Stimulated activated CD8-positive, alpha-beta memory T cell treated with anti-CD3 and anti-CD28 coated beads, Interleukin-4, amount 100 ng/mL, for 1 hour (primary cell): ENCODE measurements at places on chromosomes 6 and 20.

DNA sequence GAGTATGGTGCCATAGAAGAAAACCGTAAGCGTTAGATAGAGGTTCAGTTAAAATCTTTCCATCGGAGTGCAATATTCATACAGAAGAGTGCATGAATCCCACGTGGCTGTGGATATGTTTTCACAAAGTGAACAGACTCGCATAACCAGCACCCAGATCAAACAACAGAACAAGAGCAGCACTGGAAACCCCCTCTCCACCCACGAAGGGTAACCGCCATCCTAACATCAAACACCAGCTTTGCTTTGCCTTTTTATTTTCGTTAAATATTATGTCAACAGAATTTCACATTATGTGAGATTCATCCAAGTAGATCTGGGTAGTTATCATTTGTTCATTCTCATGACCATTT is 4.7 kb downstream of the GTSF1L start:
- no peak for DNase-seq

DNA sequence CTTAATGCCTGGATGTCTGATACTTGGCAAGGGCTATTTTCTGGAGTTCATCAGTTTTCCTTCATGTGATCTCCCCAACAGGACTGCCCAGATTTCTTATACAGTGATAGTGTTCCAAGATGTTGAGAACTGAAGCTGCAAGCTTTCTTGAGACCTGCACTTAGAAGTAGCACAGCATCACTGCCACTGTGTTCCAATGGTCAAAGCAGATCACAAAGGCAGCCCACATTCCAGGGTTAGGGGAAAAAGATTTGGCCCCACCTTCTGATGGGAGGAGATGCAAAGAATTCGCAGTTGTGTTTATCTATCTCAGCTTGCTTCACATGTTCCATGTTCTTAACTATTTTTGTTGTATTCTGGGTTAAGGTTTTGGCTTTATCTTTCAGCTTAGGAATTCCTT is 78.2 kb downstream of the GPX5 start:
- no peak for DNase-seq

- no peak for DNase-seq
Measured at GRCh38 chr6:74971633-74972032, 234.2 kb downstream of the COL12A1 start.

DNA sequence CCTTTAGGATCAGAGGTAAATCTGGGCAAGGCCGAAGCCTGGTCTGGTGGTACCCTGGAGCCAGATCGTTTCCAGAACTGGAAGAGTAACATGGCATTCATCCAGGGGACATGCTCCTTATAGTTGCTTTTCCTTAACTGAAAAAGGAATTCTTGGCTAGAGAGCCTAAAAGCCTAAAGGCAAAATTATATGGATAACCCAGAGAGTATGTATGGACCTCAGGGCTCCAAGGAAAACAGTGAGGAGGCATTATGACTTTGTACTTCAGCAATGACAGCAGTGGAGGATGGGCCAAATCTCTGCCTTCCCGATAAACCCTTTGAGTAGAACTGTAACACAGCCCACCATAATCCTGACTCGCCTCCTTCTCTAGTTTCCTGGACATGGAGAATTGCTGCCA is 29.3 kb downstream of the ARHGAP18 start:
- DNase-seq, result no peak

GRCh38 chr20:13341737-13342393 is 120.8 kb downstream of the ISM1 start:
- DNase-seq, result no peak

DNA sequence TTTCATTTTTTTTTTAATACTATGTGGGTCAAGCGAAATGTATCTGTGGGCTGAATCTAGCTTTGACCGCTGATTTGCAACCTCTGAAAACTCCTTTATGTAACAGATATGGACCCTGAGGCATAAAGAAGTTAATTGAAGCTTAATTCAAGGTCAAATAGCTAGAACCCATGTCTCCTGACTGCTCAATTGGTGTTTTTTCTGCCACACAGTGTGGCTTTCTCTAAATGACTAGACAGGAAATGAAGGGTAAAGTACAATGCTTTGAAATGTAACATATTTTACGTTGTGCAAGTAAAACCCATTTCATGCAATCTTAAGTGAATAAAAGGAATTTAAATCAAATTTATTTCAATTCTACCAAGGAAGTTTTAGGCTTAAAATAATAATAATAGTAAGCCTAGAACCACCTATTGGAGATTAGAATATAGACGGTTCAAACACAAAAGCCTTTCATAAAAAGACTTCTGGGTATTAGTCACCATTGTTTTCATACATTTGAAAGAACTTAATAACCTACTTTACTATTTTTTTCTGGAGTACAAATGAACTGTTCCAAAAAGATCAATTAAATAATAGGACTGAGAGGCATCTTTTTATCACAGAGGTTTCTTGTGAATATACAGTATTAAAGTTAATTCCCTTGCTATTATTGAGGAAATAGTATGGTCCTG is 279.8 kb downstream of the EPHA7 start:
- DNase-seq, result no peak

DNA sequence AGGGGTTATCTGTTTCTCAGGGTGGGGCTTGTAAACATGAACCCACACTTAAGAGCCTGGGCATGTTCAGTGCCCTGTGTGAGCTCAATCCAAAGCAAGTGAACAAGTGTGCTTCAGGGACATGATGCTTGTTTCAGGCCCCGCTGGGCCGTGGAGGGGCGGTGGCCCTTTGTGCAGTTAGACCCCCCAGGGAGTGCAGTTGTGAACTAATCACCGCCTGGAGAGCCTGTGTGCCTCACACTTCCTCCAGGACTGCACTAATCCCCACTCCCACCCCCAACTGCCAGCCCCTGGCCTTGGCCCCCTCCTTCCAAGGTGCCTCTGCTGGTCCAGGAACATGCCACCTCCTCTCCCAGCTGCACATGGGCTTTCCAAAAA is 58.1 kb downstream of the RREB1 start:
- no peak for DNase-seq

- DNase-seq, result no peak
Measured at GRCh38 chr6:35662999-35663398, 25.7 kb downstream of the FKBP5 start.

- no peak for DNase-seq
Measured at GRCh38 chr6:166202321-166202733, 34.7 kb upstream of the TBXT start.

DNA sequence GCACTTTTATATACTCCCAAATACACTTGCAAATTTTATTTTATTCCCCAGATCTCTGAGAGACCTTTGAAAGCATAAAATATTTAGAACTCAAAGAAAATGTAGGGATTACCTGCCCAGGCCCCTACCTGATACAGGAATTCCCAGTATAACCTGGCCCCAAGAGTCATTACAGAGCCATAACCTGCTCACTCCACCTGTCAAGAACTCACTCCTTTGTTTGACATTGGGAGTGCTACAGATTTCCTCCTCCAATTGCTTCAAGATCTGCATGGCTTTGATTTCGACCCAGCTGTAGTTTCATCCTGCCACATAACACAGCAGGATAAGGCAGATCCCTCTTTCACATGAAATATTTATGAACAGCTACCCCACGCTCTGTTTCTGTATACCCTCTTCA is 96.1 kb upstream of the SLC2A12 start:
- no peak for DNase-seq

- DNase-seq, result no peak
Measured at GRCh38 chr20:5886788-5887187, 63.5 kb downstream of the TRMT6 start.

DNA sequence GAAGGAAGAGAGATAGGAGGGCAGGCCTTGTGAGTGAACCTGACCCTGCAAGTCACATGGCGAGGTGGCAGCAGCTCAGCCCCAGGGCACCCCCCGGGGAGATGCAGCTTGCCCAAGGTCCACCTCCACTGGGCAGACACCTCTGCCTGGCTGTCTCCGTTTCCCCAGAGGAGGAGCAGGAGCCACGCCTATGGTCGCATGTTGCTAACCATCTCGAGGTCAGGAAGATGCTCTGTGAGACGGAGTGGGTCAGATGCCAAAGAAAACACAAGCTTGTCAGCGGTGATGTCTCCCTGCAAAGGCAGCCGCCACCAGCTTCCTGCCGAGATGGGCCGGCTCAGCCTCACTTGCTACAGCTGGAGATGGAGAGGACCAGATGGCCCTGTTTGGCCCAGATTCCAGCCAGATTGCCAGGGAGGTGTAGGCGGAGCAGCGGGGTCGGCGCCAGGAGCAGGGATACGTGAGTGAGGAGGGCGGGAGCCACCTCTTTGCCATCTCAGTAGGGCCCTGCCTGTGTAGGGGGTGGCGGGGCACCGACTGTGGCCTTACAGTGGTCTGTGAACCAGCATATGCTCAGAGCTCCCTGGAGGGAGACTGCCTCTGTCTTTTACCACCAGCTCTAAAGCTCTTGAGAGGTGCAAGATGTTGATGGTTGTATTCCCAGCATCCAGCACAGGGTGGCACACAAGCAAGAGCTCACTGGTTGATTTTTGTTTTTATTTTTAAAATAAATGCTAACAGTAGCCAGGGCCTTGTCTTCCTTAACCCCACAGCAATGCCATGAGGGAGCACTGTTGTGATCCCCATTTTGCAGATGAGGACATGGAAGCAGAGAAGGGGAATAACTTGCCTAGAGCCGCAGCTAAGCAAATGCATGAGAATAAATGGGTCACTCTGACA is 42.9 kb upstream of the FAM83D start:
- DNase-seq, result no peak

GRCh38 chr6:148885136-148885865 is 138.5 kb downstream of the UST start:
- no peak for DNase-seq

- DNase-seq, result no peak
Measured at GRCh38 chr6:52549428-52549827, 27.4 kb downstream of the TRAM2 start.

GRCh38 chr6:75334266-75335040 is 49.9 kb upstream of the TMEM30A start:
- no peak for DNase-seq

- DNase-seq, result no peak
Measured at GRCh38 chr6:15355683-15356099, 109.8 kb downstream of the JARID2 start.

- no peak for DNase-seq
Measured at GRCh38 chr6:97449444-97449966, 166.5 kb upstream of the MMS22L start.

DNA sequence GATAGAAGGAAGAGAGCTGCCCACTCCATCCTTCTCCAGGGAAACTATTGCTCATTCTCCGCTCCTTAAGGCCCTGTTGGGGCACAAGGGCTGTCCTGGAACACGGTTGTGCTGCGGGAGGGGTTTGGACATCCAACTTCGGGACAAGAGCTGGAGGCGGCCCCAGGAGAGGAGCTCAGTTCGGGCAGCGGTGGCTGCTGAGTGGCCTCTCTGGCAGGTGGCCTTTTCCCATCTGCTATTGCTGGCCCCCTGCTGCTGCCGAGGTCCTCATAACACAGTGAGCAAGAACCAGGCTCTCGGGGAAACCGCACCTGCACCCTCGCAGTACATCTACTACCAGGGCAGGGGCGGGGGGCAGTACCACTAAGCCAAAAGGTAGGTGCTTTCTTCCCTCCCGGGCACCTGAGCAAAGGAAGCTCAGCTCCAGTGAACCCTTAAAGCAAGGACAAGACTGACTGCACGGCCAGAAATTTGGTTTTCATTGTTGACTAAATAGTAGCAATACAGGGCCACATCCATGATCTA is 63.7 kb downstream of the PSMG4 start:
- DNase-seq, result no peak

- DNase-seq, result no peak
Measured at GRCh38 chr6:25280344-25281074, 1.3 kb downstream of the CARMIL1 start.

- no peak for DNase-seq
Measured at GRCh38 chr6:20839630-20840029, 305.4 kb downstream of the CDKAL1 start.

DNA sequence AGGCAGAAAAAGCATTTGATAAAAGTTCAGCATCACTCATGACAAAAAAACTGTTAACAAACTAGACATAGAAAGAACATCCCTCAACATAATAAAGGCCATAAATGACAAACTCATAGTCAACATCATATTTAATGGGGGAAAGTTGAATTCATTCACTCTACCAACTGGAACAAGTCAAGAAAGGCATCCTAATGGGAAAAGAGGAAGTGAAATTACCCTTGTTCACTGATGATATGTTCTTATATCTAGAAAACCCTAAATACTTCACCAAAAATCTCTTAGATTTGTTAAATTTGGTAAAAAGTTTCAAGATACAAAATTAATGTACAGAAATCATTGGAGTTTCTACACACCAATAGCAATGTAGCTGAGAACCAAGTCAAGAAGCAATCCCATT is 48.9 kb downstream of the GGTLC1 start:
- DNase-seq, result no peak

- DNase-seq, result no peak
Measured at GRCh38 chr6:112466373-112467151, 119.4 kb downstream of the RFPL4B start.

GRCh38 chr6:82364087-82365015 is 734 bp downstream of the TPBG start:
- no peak for DNase-seq

GRCh38 chr6:27867051-27867944 is 44.9 kb downstream of the OR2B2 start:
- DNase-seq, result peak; percentile 46

DNA sequence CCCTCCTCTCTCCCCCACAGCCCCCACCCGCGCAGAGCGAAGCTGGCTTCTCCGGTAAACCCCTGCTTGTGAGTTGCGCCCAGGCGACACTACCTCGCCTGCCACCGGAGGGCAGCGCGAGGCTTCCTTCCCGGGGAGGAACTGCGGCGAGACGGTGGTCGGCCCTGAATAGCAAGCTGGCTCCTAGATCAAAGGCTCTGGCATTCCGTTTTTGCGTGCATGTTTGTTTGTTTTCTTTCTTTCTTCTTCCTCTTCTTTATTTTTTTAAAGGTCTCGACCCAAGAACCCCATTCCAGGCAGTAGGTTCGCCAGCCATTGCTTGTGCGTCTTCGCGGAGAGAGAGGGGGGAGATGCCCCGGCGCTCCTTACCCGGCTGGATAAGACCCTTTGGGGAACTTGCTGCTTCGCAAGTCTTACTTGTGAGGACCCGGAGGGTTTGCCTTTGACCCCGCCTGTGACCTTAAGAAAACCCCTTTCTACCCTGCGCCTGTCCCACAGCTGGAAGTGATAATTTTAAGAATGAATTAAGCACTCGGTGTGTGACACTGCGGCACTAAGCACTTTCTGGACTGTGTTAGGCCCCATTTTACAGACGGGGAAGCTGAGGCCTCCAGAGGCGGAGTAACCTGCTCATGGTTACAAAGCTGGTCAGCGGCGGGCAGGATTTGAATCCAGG is 92.7 kb upstream of the SIRPA start:
- no peak for DNase-seq

- no peak for DNase-seq
Measured at GRCh38 chr20:35702051-35702823, 3.0 kb downstream of the ROMO1 start.

DNA sequence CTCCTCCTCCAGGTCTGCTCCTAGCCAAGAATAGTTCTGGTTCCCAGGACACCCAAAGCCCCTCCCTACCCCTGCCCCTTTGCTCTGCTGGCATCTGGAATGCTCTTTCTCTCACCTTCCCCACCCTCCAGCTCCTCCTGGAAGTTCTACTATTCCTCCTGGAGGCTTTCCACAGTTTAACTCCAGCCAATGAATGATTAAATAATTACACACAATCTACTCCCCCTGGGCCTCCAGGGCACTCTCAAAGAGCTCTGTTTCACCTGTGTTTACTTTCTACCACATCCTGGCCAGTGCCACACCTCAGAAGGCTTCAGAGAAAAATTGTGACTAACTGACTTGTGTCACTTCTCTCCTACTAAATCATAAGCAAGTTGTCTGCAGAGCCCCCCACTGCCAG is 36.2 kb downstream of the GCM1 start:
- no peak for DNase-seq
